ENCODE measurements at places on chromosomes 5 and 9.

- no peak for DNase-seq
Observed at GRCh38 chr5:58077416-58077815, 382.5 kb downstream of the PLK2 start.

- no peak for DNase-seq
Observed at GRCh38 chr5:133392448-133392847, 219.9 kb downstream of the FSTL4 start.

DNA sequence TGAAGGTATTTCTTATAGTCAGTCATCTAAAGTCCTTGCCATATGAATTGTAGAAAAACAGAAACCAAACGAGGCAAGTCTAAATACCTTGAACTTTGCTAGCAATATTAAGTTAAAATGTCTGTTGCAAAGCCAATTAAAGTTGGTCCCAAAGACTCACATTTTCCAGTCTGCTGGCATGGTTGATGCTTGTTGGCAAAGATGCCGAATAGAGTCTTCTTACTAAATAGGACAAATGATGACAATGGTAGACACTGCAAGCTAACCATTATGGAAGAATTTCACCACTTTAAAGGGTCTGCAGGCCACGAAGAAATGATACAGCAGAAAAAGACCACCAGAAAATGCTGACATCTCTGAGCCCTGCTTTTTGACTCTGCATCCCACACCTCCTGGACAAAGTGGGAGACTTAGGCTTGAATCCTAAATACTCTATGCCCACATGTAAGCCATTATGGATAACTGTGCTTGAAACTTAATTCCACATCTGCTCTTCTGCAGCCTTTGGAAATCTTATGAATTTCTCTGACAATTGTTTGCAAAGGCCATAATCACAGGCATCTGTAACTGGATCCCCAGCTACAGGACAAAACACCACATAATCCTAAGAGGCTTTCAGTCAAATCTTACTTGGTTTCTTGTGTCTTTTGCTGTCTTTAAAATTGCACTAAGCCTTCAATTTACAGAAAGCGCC lies 61.3 kb downstream of the LHFPL2 start:
- DNase-seq, result no peak

- DNase-seq, result no peak
Observed at GRCh38 chr5:121158451-121158850, 693.2 kb upstream of the FTMT start.

DNA sequence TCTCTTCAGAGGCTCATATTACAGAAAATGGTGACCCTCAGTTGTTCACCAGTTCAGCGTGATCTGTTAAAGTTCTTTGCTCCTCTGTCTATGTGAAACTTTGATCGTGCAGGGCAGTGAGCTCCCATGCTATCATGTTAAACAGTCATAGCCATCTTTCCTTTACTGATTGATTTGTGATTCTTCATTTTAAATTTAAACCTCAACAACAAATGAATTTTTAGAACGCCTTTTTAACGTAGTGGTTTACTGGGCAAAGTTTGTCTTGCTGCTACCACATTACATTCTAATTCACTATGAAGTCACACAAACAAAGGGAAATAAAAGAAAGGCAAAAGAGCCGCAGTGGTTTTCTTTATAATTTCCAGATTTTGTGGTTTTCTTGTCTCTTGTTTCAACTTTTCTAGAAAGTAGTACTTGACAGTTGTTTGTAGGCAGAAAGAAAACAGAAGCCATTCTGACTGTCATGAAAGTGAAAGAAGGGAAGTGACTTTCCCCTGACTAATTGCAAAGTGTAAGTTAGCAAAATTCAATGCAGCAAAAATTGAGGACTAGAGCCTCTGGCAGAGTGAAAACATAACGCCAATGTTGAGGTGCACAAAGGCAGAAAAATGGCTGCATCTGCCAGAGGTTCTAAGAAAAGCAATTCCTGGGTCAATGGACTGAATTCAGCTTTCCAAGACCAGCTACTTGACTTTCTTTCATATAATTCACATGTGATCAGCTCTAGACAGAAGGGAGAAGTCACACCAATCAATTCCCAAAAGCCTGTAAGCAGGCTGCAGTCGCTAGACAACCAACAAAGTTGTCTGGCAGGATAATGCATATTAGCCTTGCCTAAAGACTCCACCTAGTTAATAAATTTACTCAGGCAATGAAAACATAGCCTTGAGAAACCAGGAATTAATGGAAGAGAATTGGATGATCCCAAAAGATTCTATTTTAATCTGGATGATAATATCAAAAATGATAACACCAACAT lies 7.1 kb upstream of the IFNA6 start:
- no peak for DNase-seq

- no peak for DNase-seq
Observed at GRCh38 chr5:946720-947625, 54.3 kb downstream of the TRIP13 start.

DNA sequence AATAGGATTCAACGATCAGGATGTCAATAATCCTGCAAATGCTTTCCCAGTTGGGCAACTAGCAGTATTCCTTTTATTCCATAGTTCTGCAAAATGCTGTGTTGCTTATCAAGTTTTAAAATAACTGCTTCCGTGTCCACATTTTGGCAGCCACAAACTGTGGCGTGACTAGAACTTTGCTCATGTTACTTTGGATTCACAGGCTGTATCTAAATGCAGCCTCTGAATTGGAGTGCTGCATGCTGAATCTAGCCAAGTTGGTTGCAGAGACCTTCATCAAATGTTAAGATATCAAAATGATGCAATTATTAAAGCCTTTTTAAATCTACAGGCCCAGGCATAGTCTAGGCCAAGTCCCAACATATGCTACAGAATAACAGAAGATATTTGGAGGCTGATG lies 249.2 kb downstream of the NR2F1-AS1 start:
- peak; percentile 73 for DNase-seq

GRCh38 chr9:129069862-129070641 lies 10.9 kb upstream of the DOLPP1 start:
- DNase-seq, result peak; percentile 59
